ENCODE measurements at places on chromosomes 5 and 9.

GRCh38 chr5:55344392-55344992, 36.7 kb downstream of the MTREX start:
- peak; percentile 27 for DNase-seq

GRCh38 chr5:165538065-165538464, 2032.6 kb downstream of the MAT2B start:
- no peak for DNase-seq

- no peak for DNase-seq
Measured at GRCh38 chr5:139076111-139076510, 122.1 kb downstream of the SIL1 start.

GRCh38 chr5:31481531-31482165, 50.2 kb downstream of the DROSHA start:
- no peak for DNase-seq

- no peak for DNase-seq
Measured at GRCh38 chr9:121556580-121556979, 56.9 kb upstream of the GGTA1 start.

DNA sequence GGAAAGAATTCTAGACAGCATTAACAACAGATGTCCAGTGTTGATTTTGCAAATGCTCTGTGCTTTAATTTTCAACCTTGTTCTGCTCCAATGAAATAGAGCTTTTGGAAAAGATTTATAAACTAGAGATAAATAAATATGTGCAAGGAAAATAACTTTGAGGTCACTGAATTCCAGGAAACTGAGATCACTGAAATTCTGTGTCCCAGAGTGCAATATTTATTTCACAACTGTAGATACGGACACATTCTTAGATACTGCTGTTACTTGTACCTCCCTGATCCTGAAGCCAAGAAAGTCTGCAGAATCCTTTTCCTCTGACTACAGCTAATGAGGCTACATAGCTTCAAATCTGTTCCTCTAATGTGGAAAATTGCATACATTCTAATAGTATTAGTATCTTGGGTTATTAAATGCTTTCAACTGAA, 222.9 kb downstream of the DOCK8 start:
- DNase-seq: no peak

GRCh38 chr5:137141779-137142178, 357.3 kb downstream of the SPOCK1 start:
- no peak for DNase-seq

GRCh38 chr5:125584140-125584520, 837.7 kb upstream of the ZNF608 start:
- DNase-seq: no peak

- no peak for DNase-seq
Measured at GRCh38 chr9:4263591-4263990, 36.3 kb downstream of the GLIS3 start.

DNA sequence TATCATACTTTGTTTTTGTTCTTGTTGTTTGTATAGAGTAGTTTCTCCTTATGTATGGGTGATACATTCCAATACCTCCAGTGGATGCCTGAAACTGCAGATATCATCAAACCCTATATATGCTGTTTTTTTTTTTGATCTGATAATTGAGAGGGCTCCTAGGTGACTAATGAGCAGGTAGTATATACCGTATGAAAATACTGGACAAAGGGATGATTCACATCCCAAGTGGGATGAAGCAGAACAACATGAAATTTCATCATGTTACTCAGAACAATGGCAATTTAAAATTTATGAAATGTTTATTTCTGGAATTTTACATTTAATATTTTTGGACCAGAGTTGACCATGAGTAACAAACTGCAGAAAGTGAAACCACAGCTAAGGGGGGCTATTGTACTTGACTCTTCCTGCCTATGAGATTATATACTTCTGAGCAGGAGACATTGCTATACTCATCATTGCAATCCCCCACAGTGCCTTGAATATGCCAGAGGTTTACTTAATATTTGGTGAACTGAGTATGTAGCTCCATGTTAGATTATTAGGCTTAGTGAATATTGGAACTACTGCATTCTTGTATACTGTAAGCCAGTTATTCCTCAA, 258.7 kb upstream of the FBXL7 start:
- DNase-seq: no peak

- no peak for DNase-seq
Measured at GRCh38 chr9:118455788-118456187, 751.6 kb downstream of the TLR4 start.

GRCh38 chr5:170488570-170488969, 15.2 kb upstream of the KCNIP1 start:
- no peak for DNase-seq

DNA sequence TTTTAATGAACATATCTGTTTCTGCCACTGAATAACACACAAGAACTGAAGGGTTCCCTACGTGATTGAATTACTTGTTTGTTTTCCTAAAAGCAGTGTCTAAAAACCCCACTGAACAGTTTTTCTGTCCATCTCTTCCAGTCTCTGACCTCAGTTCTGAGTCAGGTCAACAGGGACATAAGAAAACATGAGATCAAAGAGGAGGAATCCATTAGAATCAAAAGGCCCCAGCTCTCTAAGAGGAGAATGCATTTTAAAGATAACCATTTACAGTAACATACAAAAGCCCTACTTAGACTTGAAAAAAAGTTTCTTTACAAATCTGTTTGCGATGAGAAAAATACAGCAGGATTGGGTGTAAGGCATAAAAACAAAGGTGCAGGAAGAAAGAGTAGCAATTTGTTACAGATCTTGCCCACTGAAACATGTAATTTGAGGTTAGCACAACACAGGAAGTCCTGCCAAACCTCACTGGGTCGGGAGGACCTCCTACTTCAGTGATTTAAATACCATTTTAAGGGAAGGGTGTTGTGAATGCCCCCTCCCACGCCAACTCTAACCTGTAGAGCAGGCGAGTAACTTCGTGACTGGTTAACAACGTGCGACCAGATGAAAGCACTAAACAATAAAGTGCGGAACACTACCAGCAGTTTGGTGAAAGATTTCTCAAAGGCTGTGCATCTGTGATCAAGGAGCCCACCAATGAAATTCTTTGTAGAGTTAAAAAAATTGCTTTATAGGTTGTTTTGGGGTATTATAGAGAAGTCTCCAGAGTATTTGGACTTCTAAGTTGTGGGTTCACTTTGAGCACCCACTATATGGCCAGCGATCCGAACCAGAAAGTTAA, 1.3 kb downstream of the QSOX2 start:
- DNase-seq: no peak

DNA sequence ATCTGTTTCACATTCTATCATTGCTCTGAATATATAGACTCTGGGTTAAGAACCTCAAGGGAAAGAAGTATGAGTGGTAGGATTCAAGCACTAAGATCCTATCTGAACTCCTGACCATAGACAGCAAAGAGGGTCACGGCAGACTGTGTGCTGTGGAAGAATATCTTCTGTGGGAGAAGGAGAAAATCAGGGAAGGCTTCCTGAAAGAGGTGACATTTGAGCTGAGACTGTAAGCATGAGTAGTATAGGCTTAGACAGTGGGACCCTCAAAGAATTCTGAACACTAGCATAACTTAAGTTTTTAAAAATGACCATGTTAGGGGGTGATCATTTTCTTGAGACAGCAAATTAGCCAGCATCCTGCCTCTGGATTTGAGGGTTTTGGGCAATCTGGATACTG, 3.9 kb downstream of the FRRS1L start:
- DNase-seq: no peak

DNA sequence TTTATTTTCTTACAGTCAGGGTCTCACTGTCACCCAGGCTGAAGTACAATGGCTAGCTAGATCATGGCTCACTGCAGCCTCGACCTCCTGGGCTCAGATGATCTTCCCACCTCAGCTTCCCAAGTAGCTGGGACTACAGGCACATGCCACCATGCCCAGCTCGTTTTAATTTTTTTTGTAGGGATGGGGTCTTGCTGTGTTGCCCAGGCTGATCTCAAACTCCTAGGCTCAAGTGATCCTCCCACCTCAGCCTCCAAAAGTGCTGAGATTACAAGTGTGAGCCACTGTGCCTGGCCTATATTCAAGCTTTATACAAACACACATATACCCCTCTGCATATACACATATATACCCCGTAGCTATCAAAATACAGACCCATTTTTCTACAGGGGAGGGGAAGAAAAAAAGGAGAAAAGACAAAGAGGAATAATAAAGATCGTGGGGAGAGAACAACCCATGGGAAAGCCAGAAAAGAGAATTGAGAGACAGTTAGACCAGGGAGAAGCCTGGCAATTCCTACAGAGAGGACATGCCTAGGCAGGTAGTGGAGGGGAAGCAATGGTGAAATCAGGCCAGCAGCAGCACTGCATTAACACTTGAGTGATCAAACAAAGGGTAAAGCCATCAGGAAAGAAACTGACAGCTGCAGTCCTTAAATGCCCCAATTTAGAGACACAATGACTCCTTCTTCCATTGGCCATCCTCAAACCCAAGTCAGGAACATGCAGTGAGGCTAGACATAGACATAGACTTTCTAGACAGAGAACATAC, 102.7 kb downstream of the EFNA5 start:
- DNase-seq: no peak

DNA sequence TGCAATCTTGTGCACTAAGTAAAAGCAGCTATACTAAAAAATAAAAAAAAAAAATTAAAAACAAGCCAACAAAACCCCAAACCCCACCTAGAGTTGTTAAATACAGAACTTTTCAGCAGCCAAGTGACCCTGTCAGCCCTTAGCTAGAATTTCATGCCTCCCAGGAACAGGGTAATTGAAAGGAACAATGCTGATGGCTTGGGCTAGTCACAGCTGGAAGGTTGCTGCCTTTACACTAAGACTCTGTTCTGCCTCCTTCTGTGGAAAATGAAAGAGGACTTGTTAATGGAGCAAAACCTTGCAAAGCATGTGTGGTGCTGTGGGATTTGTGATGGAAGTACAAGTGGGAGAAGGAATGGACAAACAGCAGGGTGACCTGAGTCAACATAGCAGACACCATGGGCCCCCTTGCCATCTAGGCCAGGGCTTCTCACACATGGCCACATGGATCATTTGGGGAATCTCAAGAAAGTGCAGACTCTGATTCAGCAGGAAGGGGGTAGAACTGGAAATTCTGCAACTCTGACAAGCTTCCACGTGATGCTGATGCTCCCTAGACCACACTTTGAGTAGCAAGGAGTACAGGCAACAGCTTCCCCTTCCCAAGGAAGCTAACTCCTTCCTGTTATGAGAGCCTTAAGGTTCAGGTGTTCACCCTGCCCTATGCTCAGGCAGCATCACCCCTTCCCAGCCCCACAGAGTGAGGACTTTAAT, 14.9 kb upstream of the TMEM252 start:
- DNase-seq: no peak

DNA sequence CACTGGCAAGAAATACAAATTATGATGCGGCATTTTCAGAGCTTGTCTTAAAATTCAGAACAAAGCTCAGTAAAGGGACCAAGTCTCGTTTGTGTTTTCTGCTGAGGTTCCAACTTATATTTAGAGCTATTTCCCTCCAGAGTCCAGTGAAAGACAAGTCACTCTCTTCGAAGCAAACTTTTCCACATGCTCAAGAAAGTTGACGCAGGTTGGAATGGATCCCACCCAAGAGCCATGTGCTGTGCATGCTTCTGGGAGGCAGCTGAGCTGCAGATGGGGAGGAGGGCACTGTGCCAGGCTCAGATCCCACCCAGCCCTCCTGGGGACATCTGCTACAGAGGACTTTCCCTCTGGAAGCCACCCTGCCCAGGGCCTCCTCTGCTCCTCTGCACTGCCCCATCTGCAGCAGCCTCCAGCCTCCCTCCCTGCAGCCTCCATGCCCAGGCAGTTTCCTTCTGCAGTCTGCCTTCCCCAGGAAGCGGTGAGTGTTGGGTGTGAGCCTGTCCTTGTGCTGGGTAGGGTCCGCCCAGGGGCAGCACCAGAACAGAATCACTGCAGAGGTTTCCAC, 75.3 kb downstream of the COL23A1 start:
- DNase-seq: no peak

Measured in stimulated activated CD8-positive, alpha-beta memory T cell treated with anti-CD3 and anti-CD28 coated beads, Interleukin-4, amount 100 ng/mL, for 1 hour (primary cell).